ENCODE measurements at places on chromosomes 5 and 9.

DNA sequence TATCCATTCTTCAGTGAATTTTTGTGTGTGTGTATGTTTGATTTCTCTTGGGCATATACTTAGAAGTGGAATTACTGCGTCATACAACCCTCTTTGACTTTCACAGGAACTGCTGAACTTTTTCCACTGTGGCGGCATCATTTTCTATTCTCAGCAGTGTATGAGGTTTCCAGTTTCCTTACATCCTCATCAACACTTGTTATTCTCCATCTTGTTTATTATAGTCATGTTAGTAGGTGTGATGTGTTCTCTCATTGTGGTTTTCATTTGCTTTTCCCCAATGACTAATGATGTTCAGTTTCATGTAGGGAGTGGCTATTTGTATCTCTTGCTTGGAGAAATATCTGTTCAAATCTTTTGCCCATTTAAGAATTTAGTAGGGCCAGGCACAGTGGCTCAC lies 2.6 kb downstream of the ZNF79 start:
- DNase-seq, result no peak

DNA sequence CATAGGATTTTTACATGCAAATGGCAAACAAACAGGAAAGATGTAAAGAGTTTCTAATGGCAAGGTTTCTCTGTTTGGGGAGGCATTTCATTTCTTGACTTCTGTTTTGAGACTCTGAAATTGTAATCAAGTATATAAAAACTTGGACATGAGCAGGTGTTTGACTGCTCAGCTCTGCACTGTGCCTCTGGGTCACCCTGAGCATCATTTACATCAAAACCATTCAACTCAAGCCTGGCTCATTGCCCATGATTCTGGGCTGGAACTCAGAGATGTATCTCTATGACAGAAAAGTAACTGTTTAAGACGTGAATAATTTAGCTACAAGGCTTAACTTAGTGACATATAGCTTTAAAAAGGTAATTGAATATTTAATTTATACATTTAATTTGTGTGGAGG lies 1402.4 kb upstream of the NUDT12 start:
- no peak for DNase-seq

GRCh38 chr5:69335341-69335935 lies 2.8 kb upstream of the CCDC125 start:
- DNase-seq, result no peak

DNA sequence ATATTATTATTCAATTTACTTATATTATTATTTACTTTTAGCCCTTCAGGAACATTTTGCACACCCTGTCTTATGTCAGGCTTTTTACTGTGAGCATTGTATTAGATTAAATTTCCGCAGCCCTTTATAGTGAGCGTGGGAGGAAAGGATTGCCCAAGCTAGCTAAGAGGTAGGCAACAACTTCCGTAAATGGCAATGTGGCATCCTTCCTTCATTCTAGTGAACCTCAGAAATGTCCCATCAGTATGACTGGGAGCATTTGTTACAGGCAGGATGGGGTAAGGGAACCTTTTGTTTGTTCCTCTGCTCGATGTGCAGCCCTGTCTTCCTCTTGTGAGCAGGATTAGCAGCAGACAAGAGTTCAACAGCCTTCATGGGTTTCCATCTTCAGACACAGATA lies 6.2 kb upstream of the CD180 start:
- no peak for DNase-seq
